ENCODE measurements at places on chromosomes 6 and 20. TPM values are rescaled to one million over a fixed set of nuclear protein-coding genes. Genes with fewer than 3 reads are reported as not detected.

TRIM15 gene
- not detected for polyA plus RNA-seq

DNA sequence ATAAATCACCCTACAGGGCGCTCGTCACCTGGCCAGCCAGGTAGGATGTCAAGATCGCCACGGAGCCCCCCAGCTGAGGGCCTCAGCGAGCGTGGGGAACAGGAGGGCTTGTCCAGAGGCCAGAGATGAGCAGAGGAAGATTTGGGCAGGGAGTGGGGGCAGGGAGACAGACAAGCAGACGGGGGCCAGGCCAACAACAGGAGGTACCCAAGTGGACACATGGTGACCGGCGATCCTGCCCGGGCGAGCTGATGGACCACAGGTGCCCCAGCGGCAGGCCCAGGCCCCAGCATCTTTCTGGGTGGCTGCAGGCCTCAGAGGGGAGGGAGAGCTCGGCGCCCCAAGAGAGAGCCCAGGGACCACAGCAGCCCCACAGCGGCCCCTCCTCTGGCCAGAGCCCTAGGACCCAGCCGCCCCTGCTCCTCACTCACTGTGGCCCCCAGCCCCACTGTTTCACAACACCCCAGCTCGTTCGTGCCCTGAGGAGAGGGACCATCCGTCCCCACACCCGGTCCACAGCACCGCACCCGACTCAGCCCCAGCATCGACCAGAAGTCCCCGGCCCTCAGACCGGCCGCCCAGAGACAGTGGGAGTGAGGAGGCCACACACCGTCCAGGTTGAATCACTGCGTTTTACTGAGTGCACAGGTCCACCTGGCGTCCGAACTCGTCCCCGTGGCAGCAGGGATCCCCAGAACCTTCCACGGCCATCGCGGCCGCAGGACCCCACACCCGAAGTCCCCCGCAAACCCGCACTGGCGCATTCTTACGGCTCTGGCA, 38.6 kb upstream of the CHRNA4 start:
- no peak for DNase-seq

- no peak for DNase-seq
These were observed 2.0 kb downstream of the MMP9 start for GRCh38 chr20:46010491-46011391.

LYRM2 gene
- 57.4 TPM for polyA plus RNA-seq

DNA sequence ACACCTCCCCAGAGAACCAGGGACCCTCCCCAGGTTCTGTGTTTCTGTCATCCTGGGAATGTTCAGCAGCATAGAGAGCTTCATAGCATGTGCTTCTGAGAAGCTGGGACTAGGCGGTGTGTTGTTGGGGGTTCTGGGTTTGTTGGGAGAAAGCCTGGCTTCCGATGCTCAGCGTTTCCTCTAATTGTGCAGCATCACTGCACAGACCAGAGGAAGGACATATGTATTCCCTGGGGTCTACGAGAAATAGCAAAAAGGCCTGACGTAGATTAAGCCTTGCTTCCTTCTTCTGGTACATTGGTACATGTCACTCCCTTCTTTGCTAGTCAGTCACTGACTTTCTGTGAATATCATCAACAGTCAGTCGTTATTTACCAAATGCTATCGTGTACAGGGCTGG, 96.9 kb upstream of the SGK1 start:
- DNase-seq, result no peak

- no peak for DNase-seq
These were observed 178.4 kb downstream of the MBOAT1 start for GRCh38 chr6:20033697-20034407.

HMGCLL1 gene
- polyA plus RNA-seq, result 0.05 TPM

DNA sequence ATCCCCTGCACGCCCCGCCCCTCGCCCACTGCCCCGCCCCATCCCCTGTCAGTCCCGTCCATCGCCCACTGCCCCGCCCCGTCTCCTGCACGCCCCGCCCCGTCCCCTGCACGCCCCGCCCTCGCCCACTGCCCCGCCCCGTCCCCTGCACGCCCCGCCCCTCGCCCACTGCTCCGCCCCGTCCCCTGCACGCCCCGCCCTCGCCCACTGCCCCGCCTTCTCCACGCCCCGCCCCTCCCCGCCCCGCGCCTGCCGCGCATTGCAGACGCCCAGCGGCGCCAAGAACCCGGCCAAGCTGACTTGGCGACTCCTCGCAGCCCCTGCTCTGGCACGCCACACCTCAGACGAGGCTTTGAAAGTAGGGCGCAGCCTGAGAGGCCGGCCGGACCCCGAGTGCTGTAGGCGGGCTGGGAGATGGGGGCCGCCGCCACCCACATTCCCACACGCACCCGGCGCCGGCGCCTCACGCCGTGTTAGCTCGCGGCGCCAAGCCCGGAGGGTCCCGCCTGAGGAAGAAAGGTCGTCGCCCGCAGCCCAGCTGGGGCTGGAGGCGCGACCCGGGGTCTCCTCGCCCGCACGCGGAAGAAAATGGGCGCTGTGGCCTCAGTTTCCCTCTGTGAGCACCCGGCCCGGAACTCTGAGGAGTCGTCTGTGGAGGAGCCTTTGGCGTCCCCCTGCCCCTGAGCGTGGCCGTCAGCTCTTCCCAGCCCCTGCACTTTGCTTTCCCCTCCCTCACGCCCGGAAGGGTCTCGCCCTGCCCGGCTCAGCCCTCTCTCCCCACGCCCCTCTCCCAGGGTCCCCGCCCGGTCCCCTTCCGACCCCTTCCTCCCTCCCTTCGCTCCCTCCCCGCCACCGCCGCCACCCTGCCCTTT, at the start of gene RAD21L1:
Gene RAD21L1 (plus strand): TSS at position 262 of the 872 bp plus-strand sequence. CDS start 2,410 bp downstream, outside the sequence.
- DNase-seq, result peak; percentile 74

GRCh38 chr6:121770943-121771342, 335.5 kb downstream of the GJA1 start:
- peak; percentile 49 for DNase-seq

DNA sequence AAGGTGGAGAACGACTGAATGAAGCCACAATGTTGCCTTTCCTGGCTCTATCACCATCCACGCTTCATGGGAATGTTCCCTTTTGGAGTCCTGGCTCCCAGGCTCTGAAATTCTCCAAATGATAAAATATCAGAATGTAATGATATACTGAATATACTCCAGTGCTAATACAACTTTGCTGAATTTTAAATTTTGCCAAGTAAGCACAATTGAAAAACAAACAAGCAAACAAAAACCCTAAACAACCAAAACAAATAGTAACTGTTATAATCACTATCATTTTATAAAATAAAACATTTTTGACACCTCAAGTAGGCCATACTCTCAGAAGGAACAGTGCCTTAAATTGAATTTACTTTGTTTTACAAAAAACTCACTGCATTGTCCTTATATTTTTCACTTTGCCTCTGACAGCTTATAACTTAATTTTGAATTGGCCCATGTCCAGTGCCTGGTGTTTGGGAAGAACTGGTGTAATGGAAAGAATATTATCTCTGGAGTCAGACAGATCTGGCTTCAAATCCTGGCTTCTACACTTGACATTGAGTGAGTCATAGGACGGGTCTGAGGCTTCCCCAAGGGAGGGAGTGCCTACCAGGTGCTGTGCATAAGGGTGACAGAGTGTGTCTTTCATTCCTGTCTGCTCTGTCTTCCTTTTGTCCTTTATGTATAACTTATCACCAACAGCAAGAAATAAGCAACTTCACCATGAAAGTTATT, 698.3 kb downstream of the EPM2A start:
- no peak for DNase-seq

NHLRC1 gene
- 1.1 TPM for polyA plus RNA-seq

DNA sequence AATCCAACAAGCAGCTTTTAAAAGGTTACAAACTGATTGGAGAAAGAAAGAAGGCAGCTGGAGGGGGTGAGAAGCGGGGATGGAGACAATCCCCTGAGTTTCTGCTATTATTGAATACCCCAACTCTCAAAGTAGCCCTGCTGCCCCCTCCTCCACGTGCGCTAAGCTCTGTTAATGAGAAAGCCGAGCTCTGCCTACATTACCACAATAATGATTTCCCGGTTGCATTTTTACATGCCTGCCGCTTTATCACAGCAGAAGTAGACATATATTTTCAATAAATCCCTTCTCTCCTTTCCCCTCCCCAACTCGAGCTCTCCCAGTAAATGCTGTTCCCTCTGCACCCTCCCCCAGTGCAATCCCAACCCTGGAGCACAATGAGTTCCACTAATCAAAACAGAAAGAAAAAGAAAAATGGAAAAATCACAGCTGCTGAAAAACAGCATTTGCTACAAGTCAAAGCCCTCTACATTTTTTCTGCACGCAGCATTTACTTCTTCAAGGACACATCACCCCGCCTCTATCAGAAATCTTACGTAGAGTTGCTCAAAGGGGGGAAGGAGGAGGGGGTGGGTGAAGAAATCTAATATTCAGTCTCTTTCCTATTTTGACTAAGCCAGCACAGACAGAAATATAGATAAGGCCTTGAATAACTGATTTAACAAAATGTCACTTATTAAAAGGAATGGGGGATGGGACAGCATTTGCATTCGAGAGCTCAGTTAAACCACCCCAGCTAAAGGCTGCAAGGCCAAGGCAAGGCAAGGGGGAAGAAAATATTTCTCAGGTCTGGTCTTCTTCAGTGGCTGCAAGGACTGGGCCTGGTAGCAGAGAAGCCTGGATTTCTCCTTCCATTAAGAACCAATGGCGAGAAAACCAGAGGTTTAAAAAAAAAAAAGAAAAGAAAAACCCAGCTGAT, 10.7 kb downstream of the TRERF1 start:
- peak; percentile 94 for DNase-seq

DNA sequence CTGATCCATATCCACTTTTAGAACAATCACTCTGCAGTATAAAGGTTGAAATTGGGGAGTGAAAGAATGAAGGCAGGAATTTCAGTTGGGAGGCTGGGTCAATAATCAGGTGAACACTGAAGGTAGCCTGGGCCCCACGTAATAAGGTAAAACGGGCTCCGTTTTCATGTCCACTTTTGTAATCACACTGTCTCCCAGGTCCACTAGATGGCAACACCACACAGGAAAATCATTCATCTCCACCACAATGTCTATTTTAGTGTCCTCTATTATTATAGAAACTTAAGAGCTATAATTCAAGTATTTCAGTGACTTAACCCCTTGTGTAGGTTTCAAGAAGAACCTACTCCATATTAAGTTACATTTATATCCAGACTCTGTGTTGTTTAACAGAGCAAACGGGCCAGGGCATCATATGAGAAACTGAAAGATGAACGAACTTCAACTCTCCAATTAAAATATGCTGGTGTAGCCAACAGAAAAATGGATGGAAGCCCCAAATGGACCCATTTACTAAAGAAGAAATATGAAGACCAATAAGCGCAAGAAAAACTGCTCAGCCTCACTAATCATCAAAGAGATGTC, 45.9 kb upstream of the MC3R start:
- DNase-seq, result peak; percentile 17

ULBP2 gene
- 10.0 TPM for polyA plus RNA-seq

OXT gene
- polyA plus RNA-seq, result not detected

DNA sequence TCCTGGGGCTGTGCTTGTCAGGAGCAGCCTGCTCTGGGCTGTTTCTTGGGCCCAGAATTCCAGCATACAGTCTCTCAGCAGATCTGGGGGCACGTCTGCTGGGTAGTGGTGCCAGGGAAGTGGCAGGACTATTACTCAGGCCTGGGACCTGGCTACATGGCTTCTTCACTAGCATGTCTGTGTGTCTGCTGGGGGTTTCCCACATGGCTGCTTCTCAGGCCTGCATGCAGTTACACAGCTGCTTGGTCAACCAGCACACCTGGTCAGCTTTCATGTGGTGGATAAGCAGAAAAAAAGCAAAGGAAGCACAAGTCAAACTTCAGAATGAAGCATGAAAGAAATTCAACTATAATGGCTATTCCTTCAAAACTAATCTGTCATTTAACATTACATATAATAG, 316.2 kb upstream of the NOX3 start:
- no peak for DNase-seq

GPX5 gene
- not detected for polyA plus RNA-seq

OR2B6 gene
- polyA plus RNA-seq, result not detected

CLDN20 gene
- polyA plus RNA-seq, result 0.05 TPM

DNA sequence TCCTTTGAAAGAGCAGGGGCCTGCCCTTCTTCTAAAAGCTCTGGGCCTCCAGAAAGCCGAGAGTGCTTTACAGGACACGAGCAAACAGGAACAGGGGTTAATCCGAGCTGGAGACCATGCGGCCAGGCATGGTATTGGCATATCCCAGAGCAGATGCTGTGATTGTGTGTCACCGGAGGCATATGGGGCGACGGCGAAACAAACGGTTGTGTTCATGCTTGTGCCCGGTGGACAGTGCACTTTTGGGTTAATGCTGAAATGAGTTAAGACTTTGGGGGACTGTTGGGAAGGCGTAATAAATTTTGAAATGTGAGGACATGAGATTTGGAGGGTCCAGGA, 1088.7 kb upstream of the DEFB115 start:
- DNase-seq, result no peak

CEP85L gene
- polyA plus RNA-seq, result 6.4 TPM

DNA sequence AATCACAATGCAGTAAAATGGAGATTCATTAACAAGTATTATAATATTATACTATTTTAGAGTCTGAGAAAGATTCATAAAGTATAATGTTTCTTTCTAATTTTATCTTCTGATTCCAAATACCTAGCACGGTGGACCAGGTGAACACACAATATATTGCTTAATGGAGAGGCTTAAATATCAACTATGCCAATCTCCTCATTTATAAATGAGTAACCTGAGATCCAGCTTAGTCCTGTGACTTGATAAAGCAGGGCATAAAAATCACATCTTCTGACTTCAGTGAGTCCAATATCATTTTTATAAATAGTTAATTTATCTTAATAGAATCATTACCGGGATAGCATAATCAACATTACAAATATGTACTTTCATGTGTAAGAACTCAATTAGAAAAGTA, 144.4 kb upstream of the GJE1 start:
- DNase-seq, result no peak

DNA sequence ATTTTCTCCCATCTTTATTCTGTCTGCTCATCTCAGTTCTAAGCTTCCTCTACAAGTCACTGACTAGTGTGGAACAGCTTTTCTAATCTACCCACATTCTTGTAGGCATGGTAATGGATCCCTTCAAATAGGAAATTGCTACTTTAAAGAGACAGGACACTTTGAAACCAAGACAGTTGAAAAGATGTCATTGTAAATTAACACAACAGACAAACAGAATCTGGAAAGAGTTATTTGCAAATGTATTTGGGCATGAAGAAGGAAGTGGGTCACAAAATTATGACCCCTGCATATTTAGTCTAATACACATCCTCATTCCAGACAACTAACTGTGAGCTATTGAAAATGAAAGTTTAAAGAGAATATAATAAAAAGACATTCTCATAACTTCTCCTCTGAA, 298.2 kb upstream of the MARCKS start:
- peak; percentile 82 for DNase-seq
